ENCODE measurements at places on chromosomes 7 and 10. TPM values are rescaled to one million over a fixed set of nuclear protein-coding genes. Genes with fewer than 3 reads are reported as not detected.

- H3K36me3 ChIP-seq = peaks cover 42% of the 10 kb centered on the region
- H3K4me1 ChIP-seq = no peaks in the 10 kb centered on the region
- no peak overlapping the region for H3K4me3 ChIP-seq
- no peak overlapping the region for H3K27ac ChIP-seq
These were observed 17.6 kb downstream of the PMPCB start for GRCh38 chr7:103314852-103315251.

DNA sequence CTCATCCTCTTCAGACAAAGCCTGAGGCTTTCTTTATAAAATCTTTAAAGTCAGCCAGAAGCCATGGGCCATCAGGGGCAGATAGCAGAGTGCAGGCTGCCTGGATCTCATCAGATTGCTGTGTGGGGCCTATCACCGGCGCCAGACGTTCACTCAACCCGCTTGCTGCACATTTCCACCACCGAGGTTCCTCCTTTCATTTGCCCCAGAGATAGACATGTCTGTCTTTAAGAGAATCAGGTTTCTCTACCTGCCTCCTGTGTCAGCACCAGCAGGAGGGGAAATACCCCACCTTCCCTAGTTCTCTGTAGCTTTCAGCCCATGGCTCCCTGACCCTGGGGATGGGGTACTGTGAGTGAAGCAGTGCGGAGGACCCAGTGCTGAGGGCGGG lies 22.0 kb downstream of the SLC18A2 start:
- no peaks in the 10 kb centered on the region for H3K36me3 ChIP-seq
- peaks cover 11% of the 10 kb centered on the region for H3K27me3 ChIP-seq
- H3K4me3 ChIP-seq = no peak overlapping the region
- DNase-seq = no peak
- no peaks in the 10 kb centered on the region for H3K4me1 ChIP-seq

- H3K27ac ChIP-seq = peak overlapping the region; percentile 73
- H3K27me3 ChIP-seq = no peaks in the 10 kb centered on the region
- peaks cover 2% of the 10 kb centered on the region for H3K4me1 ChIP-seq
These were observed 453.5 kb upstream of the SEMA3A start for GRCh38 chr7:84647797-84648757.

SPDYE2 gene
- total RNA-seq = 0.04 TPM

- H3K4me1 ChIP-seq = no peaks in the 10 kb centered on the region
- no peaks in the 10 kb centered on the region for H3K27me3 ChIP-seq
- DNase-seq = peak; percentile 46
- H3K27ac ChIP-seq = no peak overlapping the region
These were observed 44.2 kb downstream of the JMJD1C start for GRCh38 chr10:63421591-63421990.

- H3K36me3 ChIP-seq = peaks cover 4% of the 10 kb centered on the region
- H3K4me1 ChIP-seq = no peaks in the 10 kb centered on the region
- DNase-seq = no peak
- H3K27me3 ChIP-seq = no peaks in the 10 kb centered on the region
- no peak overlapping the region for H3K27ac ChIP-seq
These were observed 98.4 kb downstream of the SFMBT2 start for GRCh38 chr10:7312488-7312857.

GRCh38 chr7:32061346-32061745 lies 8.9 kb downstream of the PDE1C start:
- no peak for DNase-seq
- H3K27ac ChIP-seq = no peak overlapping the region
- H3K36me3 ChIP-seq = no peaks in the 10 kb centered on the region
- peaks cover 11% of the 10 kb centered on the region for H3K4me1 ChIP-seq
- no peaks in the 10 kb centered on the region for H3K27me3 ChIP-seq
- no peak overlapping the region for H3K4me3 ChIP-seq

DNA sequence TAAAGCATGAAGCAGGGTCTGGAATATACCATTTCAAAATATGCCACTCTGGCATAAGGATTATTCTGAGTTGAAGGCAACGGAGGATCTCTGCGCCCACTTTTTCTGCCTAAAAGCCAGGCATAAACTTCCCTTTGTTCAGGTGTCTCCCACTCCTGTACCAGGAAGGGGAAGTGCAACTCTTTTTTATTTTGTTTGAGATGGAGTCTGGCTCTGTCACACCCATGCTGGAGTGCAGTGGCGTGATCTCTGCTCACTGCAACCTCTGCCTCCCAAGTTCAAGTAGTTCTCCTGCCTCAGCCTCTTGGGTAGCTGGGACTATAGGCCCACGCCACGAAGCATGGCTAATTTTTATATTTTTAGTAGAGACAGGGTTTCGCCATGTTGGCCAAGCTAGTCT lies 18.2 kb downstream of the SVIL start:
- H3K27me3 ChIP-seq = no peaks in the 10 kb centered on the region
- peaks cover 2% of the 10 kb centered on the region for H3K36me3 ChIP-seq
- no peak overlapping the region for H3K4me3 ChIP-seq
- H3K4me1 ChIP-seq = peaks cover 47% of the 10 kb centered on the region
- DNase-seq = no peak

DNA sequence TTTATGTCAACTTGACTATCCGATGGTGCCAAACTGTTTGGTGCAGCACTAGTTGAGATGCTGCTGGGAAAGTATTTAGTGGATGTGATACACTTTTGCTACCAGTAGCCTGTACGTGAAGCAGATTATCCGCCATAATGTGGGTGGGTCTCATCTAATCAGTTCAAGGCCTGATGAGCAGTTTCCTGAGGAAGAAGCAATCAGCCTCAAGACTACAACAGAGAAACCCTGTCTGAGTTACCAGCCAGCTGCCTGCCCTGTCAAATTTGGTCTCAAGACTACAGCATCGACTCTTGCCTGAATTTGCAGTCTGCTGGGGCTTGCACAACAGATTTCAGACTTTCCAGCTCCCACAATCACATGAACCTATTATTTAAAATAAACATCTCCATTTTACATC lies 10.9 kb upstream of the RBP3 start:
- no peak for DNase-seq
- no peak overlapping the region for H3K27ac ChIP-seq
- H3K27me3 ChIP-seq = peaks cover 13% of the 10 kb centered on the region
- no peak overlapping the region for H3K4me3 ChIP-seq
- H3K36me3 ChIP-seq = no peaks in the 10 kb centered on the region

GFRA1 gene
- 41.5 TPM for total RNA-seq
